Ammon's horn (tissue), 1 donor: ENCODE measurements at places on chromosomes 2 and 18.

- no peak for DNase-seq
These were observed 183.1 kb downstream of the STK39 start for GRCh38 chr2:168064011-168064998.

DNA sequence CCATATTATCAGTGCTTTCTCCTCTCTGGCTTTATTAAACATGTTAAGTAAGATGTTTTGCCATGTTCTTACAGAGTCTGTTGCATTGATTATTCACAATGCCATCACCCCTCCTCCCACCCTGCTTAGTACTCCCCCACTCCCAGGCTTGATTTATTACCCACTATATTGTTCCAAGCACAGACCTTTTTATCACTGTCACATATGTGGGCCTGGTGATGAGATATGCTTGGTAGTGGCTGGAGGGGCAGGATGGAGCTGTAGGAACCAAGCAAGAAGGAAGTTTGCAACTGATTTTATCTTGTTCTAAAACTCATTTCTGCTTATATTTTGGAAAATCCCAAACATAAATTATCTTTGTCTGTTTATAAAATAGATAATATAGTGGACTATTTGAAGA is 748.2 kb upstream of the CELF4 start:
- DNase-seq = no peak

GRCh38 chr18:79965119-79965902 is 868 bp downstream of the HSBP1L1 start:
- no peak for DNase-seq

DNA sequence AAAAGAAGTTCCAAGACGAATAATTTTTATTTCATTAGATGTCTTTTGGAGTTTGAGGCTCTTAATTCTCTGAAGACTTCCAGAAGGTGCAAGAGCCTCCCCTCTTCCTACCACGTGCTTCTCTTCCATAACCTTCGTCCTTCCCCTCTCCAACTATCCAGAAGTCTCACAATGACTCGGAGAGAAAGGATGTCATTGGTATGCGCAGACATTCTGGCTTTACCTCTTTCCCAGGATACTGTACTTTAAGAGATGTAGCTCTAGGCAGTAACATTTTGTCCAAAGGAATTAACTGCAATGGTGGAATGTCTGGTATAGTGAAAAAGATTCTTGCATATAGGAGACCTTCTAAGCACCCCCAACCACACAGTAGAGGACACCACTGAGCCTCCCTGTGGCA is 249.0 kb upstream of the OSR1 start:
- no peak for DNase-seq

DNA sequence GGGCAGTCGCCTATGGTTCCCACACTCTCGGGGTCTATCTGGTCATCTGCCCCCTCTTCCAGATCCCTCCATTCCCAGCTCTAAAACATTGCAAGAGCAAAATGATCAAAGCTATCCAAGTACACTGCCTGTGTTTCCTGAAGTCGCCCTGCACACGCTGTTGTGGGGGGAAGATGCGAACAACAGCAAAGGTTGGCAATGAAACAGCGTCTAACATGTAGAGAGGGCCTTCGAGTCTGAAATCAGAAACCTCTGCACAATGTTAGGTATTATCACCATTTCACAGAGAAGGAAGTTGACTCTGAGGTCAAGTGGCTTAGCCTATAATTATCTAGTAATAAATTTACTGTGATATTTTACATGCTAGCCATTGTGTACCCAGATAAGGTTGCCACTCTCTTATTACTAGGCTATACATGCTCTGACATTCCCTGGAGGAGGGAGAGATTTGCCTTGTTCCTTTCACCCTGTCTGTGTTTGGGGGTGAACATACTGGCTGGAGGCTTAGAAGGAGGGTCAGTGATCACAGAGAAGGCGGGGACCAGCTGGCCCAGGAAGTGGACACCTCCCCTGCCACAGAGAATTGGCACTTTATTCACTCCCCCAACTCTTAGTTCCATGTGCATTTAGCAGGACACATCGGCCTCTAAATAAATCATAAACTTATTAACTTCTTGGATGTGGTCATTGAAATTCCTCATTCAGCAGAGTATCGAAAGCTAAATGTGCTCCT is 36.8 kb downstream of the KCTD1 start:
- DNase-seq = no peak

- no peak for DNase-seq
These were observed 563.4 kb downstream of the ZNF804A start for GRCh38 chr2:185161701-185162100.

- peak; percentile 67 for DNase-seq
These were observed 90.8 kb downstream of the MIB1 start for GRCh38 chr18:21831413-21831831.

GRCh38 chr18:24942144-24942543 is 409.8 kb downstream of the ZNF521 start:
- DNase-seq = no peak

DNA sequence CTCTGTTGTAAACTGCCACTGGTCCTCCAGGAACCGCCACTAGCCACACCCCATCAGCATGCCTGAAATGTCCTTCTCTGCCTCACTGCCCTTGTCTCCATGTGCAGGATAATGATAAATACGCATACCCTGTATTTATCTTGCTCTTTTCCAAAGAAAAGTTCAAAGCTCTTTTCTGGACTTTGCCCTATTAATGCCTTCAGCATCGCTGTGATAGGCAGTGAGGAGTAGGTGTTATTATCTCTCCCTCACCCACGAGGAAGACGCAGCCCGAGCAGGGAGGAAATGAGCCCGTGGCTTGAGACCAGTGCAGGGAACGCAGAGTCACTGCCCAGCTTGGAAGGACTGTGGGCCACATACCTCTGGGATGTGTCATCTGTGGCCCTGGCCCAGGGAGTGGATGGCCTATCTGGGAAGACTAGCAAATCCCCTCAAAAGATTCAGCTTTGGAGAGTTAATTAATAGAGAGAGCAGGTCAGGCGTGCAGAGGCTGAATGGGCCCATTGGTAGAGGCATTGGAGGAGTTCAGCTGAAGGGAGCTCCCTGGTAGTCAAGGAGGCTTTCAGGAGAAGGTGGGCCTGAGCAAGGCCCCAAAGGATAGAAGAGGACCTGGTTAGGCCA is 39.5 kb upstream of the MCFD2 start:
- peak; percentile 31 for DNase-seq

DNA sequence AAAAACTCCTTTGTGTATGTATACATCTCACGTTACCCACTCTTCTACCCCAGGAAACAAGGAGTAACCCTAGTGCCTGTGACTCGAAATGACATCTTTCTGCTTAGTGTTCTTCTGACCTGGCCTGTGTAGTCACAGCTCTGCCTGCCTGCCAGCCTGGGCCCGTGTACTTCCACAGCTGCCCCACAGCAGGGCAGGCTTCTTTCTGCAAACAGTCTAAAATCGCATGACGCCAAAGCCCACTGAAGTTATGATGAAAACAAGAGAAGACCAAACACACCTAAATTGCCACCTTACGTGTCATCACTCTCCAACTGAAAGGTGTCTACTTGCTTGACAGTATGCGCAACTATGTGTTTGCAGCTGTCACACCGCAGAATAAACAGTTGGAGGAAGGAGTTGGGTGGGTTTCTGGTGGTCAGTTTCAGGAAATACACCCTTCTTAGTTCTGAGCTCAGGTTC is 1.5 kb downstream of the GAREM1 start:
- peak; percentile 81 for DNase-seq

GRCh38 chr18:40676668-40677067 is 1278.4 kb upstream of the PIK3C3 start:
- DNase-seq = no peak

- DNase-seq = no peak
These were observed 64.9 kb downstream of the BOD1L2 start for GRCh38 chr18:57211776-57212175.

- DNase-seq = no peak
These were observed 57.5 kb downstream of the HS1BP3 start for GRCh38 chr2:20593072-20594034.

DNA sequence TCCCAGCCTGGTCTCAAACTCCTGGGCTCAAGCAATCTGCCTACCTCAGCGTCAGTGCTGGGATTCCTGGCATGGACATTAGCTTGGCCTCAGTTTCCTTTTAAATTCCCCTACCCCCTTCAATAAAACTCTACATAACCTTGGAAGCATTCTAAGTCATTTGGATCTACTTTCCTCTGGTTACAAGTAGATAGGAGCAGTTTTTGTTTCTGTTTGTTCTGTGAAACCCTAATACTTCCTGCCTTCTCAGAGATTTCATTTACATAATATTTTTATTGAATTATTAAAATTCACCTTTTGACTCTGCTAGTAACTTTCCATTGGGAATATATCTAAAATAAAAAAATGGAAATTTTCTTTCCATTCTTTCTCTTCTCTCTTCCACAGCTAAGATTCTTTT is 25.9 kb downstream of the GIGYF2 start:
- no peak for DNase-seq

DNA sequence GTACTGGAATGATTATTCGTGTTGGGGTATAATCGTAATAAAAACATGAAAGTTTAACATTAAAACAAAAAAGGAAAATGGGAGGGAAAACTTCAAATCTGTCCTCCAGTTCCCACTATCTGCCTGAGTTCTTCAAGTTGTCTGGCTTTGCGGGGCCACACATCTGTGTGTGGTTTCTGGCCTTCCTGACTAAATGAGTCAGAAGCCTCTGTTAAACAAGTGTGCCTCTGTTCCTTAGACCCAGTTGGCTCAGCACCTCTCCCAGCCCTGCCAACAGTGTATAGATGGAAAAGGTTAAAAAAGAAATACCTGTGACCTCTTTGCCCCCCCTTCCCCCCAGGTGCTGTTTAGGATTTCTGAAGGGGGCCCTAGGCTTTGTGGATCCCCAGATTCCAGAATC is 30.2 kb downstream of the XDH start:
- DNase-seq = no peak

- DNase-seq = no peak
These were observed 39.5 kb upstream of the NPAS2 start for GRCh38 chr2:100780203-100781008.

GRCh38 chr2:152200565-152201465 is 25.3 kb upstream of the STAM2 start:
- DNase-seq = peak; percentile 21

GRCh38 chr2:74548285-74548899 is 5.3 kb downstream of the LOXL3 start:
- no peak for DNase-seq

- DNase-seq = no peak
These were observed 133.8 kb downstream of the ZNF516 start for GRCh38 chr18:76361219-76361618.

DNA sequence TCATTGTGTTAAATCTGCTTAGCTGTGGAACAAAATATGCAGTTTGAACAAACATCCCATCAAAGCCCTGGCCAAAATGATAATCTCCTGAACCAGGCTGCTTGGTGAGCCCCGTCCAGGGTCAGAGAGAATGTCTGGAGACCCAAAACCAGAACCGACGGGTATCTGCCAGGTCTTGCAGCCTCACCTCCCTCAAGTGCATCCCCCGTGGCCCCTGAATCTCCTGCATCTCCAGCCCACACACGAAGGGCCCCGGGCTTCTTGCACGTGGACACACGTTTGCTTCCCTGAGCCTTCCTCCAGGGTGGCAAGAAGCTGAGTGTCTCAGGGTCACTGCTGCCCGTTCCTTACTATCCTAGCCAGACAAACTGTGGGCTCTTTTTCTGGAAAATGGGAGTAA is 50.5 kb upstream of the PXDN start:
- DNase-seq = no peak

GRCh38 chr2:219739066-219739465 is 111.6 kb downstream of the SLC4A3 start:
- DNase-seq = no peak

DNA sequence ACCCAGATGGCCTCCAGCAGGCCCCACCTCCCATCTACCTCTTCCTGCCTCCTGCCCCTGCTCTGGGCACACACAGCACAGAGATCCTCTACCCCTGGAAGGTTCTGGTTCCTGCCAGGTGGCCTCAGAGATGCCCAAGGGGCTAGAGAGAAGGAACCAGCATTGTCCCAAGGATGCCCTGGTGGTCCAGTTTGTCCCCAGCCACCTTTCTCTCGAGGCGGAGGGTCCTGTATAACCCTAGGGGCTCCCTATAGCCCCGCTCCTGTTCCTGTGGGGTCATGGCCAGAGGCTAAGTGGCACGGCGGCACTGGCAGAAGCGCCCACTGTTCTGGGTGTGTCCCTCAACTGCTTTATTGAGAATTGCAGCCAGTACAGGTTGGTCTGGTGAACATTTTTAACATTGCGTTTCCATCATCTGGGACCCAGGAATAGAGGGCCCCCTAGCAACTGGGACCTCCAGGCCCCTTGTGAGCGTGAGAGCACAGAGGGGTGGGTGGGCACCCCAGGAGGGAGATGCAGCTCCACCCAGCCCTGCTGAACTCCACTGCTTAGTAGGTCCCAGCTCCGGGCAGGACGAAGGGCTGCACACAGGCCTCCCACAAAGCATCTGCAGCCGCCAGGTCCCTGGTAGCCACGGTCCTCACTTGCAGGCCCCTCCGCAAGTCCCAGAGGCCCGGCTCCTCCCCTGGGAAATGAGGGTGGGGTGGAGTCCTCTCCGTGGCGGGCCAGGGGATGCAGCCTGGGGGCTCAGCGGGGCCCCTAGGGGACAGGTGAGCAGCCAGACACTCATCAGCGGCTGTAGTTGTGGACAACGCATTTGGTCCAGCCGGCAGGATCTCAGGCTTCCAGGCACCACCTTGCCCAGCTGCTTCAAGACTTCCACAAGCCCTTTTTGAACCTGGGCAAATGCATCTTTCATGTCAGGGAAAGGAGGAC is 33.1 kb downstream of the GPC1 start:
- peak; percentile 8 for DNase-seq

GRCh38 chr2:160936044-160936806 is 224.0 kb upstream of the TANK start:
- DNase-seq = no peak

DNA sequence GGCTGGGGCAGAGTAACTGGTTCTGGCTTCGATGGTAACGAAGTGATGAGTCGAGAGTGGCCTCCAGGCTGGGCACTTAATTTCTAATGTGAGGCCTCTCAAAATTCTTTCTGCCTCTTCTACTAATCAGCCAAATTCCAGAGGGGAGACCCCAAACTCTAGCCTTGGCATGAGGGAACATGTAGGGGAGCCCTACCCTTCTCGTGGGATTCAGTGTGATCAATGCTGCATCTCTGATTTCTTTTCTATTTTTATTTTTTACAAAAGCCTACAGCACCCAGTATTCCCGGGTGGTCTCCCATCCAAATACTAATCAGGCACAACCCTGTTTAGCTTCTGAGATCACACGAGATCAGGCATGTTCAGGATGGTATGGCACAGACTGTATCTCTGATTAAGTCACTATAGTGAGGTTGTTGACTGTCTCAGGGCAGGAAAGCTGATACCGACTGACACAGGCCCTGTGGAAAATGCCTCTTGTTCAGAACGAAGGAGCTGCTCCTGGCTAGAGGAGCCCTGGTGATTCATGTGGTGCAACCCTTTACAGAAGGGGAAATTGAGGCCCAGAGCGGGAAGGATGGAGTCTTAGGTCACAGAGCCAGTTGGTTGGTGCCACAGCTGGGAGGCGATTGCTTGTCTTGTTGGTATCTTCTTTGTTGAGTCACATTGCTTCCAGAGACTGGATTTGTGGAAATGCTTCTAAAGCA is 126.3 kb upstream of the HS6ST1 start:
- DNase-seq = no peak

GRCh38 chr18:45775241-45775676 is 50.2 kb upstream of the SIGLEC15 start:
- DNase-seq = peak; percentile 59

GRCh38 chr18:12046751-12047335 is 46.8 kb upstream of the ANKRD62 start:
- DNase-seq = no peak
